ENCODE measurements at places on chromosomes 16 and 17. TPM values are rescaled to one million over a fixed set of nuclear protein-coding genes. Genes with fewer than 3 reads are reported as not detected.

GRCh38 chr16:32116080-32116479 is 137.0 kb upstream of the TP53TG3D start:
- H3K4me3 ChIP-seq, result peak overlapping the region; percentile 43
- no peaks in the 10 kb centered on the region for H3K4me1 ChIP-seq
- no peaks in the 10 kb centered on the region for H3K27me3 ChIP-seq

FOXN1 gene
- 0.35 TPM for total RNA-seq

DNA sequence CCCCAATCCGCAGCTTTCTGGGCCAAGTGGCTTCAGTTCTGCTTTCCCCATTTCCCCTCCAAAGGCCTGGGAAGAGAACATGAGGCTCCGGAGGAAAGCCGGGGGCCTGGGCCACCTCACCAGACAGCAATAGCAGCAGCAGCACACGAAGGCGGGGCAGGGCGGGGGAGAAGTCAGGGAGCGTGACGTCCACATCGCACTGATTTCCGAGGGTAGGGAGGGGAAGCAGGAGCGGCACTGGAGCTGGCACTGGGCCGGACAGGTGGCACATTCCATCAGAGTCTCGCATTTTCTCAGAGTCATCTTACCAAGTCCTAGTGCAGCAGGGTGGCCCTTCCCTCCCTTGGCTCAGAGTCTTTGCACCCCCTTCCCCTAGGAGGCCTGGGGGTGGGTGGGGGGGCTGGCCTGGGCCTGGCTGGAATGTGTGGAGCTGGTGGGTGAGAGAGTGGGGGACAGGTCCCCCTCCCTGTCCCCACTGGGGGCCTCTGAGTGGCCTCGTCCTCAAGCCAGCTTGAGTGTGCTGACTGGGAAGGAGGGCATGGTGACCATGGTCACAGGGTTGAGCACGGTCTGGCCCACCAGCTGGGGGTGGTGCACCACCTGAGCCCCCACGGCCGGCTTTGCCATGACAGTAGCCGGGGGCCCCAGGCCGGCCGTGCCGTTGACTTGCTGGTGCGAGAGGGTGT is 14.3 kb downstream of the MNT start:
- no peak overlapping the region for H3K27ac ChIP-seq
- H3K36me3 ChIP-seq, result peaks cover 22% of the 10 kb centered on the region
- DNase-seq, result no peak
- H3K27me3 ChIP-seq, result no peaks in the 10 kb centered on the region
- H3K4me1 ChIP-seq, result peaks cover 17% of the 10 kb centered on the region
- no peak overlapping the region for H3K4me3 ChIP-seq

GRCh38 chr16:870856-871561 is 70.5 kb upstream of the GNG13 start:
- H3K4me1 ChIP-seq, result no peaks in the 10 kb centered on the region
- DNase-seq, result no peak
- H3K36me3 ChIP-seq, result peaks cover 7% of the 10 kb centered on the region
- H3K27me3 ChIP-seq, result no peaks in the 10 kb centered on the region

NECAB2 gene
- not detected for total RNA-seq

DNA sequence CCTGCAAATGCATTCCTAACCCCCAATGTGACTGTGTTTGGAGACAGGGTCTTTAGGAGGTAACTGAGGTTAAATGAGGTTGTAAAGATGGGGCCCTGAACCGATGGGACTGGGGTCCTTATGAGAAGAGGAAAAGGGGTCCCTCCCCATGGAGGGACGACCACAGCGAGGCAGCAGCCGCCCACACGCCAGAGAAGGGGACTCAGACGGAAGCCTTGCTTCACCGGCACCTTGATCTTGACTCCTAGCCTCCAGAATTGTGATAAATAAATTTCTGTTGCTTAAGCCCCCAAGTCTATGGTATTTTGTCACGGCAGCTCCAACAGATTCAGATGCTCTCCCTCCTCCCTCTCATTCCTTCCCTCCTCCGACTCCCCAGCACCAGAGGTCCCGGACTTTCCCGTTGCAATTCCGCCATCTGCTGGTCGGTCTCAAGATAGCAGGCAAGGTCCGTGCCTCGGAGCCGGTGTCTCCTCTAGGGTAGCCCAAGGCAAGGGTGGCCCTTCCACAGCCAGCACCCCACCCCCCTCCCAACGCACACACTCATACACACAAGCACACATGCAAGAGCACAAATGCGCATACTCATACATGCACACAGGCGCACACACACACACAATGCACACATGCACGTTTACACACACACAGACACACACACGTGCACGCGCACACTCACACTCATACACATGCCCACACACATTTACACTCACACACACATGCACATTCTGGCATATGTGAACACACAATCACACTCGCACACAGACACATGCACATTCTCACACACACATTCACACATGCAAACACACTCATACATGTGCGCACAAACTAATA is 23.1 kb upstream of the C16orf78 start:
- peak; percentile 77 for DNase-seq
- no peaks in the 10 kb centered on the region for H3K36me3 ChIP-seq
- H3K27ac ChIP-seq, result no peak overlapping the region
- H3K4me3 ChIP-seq, result no peak overlapping the region

DNA sequence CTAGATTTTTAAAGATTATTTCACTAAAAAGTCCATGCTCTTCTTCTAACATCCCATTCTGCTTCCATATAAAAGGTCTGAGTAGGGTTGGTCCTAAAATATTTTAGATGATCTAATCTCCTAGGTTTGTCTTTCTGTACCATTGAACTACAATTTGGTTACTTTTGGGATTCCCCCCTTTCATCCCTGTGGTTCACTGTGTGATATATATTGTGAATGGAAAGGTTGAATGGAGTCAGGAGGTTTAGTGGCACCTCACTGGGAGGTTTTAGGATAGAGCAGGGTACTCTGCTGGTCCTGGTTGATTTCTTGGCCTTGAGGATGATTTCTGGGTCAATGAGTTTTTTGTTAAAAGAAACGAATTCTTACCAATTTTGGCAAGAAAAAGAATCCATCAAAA is 29.5 kb downstream of the MAP2K6 start:
- no peaks in the 10 kb centered on the region for H3K27me3 ChIP-seq
- H3K36me3 ChIP-seq, result no peaks in the 10 kb centered on the region
- no peaks in the 10 kb centered on the region for H3K4me1 ChIP-seq
- DNase-seq, result no peak
- no peak overlapping the region for H3K4me3 ChIP-seq
- H3K27ac ChIP-seq, result no peak overlapping the region

DNA sequence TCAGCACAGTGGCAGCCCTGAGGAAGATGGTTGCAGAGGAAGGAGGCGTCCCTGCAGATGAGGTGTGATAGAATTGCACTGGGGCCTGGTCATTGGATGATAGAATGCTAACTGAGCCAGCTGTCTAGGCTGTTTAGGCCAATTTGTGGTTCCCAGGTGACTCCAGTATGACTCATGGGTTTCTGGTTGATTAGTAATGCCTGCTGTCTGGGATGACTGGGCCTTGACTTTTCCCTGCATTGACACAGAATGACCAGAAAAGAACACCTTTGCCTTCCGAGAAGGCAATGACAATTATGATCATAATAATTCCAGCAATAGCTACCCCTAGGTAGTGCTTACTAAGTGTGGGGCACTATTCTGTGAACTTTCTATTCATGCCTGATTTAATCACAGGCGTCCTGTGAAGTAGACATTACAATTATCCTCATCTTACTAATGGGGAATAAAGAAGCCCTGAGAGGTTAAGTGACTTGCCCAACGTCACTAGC is 31.5 kb downstream of the USP43 start:
- H3K27ac ChIP-seq, result no peak overlapping the region
- H3K4me1 ChIP-seq, result no peaks in the 10 kb centered on the region
- no peaks in the 10 kb centered on the region for H3K27me3 ChIP-seq
- no peak for DNase-seq
- no peak overlapping the region for H3K4me3 ChIP-seq

- DNase-seq, result no peak
- H3K36me3 ChIP-seq, result peaks cover 39% of the 10 kb centered on the region
- no peaks in the 10 kb centered on the region for H3K4me1 ChIP-seq
- no peak overlapping the region for H3K27ac ChIP-seq
Observed at GRCh38 chr17:81228834-81229665, 6.3 kb upstream of the CEP131 start.
